NCI-H1436 (cell line): ENCODE measurements at places on chromosomes 3 and 15.

- DNase-seq: no peak
Observed at GRCh38 chr3:117103675-117104074, 394.1 kb downstream of the TUSC7 start.

DNA sequence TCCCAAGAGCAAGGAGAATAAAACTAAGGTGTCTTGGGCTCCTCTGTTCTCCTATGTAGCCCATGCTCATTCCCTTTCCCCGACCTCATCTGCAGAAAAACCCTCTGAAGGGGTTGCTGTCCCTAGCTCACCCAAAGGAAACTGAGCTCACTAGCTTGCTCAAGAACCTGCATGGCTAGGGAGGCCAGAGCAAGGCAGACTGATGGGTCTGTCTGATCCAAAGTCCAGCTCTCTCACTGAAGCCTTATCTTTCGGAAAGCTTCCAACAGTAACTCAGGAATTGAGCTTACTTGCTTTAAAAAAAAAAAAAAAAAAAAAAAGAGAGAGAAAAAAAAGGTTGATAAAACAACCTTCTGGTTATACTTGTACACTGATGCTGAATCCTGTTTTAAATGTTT is 141.4 kb upstream of the TOPAZ1 start:
- no peak for DNase-seq

DNA sequence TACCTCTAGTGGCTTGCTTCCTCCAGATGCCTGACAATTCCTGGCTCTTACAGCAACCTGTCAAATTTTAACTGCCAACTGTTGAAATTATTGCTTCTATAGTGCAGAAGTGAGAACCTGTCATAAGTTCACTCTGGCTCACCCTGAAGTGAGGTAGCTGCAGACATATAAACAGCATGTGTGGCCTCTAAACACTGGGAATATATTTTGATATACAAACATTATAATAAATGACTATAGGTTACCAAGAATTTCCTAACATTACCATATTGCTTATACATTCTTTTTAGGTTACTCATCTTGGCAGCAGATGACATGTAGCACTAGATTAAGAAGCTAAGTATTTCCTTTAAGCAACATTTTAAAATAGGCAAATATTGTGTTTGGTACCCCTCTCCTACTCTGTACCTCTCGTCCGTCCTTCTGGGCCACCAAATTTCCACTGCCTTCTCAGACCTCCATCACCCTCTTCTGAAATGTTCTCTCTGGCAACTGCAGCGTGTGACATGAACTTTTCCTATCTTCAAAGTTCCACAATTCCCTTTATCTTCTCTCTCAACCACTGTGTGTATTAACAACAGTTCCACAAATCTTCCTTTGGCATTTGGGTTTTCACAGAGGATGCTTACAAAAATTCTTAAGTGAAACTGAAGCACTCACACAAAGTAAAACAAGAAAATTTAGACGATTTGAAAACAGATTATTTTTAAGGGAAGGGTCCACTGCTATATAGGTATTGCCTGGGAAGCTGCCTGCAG is 15.3 kb upstream of the XXYLT1 start:
- no peak for DNase-seq

- DNase-seq: no peak
Observed at GRCh38 chr3:128455786-128456748, 10.6 kb downstream of the DNAJB8 start.

- DNase-seq: no peak
Observed at GRCh38 chr3:162492446-162493081, 996.0 kb downstream of the OTOL1 start.

- no peak for DNase-seq
Observed at GRCh38 chr3:123297627-123297899, 95.8 kb downstream of the SEC22A start.

- DNase-seq: no peak
Observed at GRCh38 chr3:152149832-152150231, 118.9 kb upstream of the MBNL1 start.

GRCh38 chr15:80426316-80426715 is 22.1 kb downstream of the ARNT2 start:
- no peak for DNase-seq

DNA sequence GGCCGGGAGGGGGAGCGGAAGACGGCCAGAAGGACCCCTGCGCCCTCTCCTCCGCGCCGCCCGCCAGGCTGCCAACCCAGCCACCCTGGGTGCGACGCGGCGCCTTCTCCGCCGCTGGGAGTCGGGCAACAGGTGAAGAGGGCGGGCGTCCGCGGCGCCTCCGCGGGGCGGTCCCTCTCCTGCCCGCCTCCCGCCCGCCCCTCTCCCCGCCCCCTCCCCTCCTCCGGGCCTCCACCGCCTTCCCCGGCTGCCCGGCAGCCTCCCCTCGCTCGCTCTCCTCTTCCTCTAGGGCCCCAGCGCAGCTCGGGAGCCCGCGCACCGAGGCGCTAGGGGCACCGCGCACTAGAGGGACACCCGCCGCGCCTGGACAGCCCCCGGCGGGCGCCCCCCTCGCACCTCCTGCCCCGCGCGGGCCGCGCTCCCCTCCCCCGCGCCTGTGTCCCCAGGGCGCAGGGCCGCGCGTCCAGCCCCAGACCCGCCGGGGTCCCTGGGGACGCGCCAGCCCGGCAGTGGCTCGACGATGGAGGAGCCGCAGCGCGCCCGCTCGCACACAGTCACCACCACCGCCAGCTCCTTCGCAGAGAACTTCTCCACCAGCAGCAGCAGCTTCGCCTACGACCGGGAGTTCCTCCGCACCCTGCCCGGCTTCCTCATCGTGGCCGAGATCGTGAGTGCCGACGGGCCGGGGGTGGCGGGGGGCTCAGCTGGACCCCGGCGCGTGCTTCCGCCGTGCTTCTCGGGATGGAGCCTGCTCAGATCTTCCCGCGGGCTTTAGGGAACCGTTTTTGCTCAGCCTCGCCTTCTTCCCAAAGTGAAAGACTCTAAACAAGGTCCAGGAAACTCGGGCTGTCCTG is at the start of gene CMTM8:
Gene CMTM8 (plus strand): TSS at position 228 of the 854 bp plus-strand sequence. CDS start 293 bp downstream, at position 521.
- peak; percentile 48 for DNase-seq

- DNase-seq: no peak
Observed at GRCh38 chr3:10790713-10791112, 25.3 kb upstream of the SLC6A11 start.

DNA sequence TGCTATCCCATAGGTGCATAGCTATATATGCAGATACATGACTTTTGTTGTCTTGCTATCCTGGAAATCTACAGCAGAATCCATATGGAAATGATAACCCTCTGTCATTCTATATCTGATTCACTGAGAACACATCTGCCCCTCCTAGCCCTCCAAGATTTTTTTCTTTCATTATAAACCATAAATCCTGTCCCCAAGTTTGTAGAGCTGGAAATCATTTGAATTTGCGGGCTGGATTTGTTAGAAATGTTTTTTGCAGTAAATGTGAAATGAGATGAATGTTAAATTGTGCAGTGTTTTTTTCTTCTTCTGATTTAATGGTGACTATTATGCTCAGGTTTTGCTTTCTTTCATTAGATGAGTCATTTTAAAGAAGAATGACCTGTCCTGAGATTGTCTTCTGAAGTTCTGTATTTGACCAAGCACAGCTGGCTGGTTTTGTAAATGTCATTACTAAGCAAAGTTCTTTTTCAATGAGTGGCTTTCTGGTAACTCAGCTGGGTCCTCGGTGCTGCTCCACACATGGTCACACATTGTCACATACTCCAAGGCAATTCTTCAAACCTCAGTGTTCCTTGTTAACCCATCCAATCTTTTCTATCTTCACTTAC is 25.3 kb upstream of the ABHD17C start:
- DNase-seq: no peak

- no peak for DNase-seq
Observed at GRCh38 chr3:107394502-107394901, 17.3 kb downstream of the CCDC54 start.

DNA sequence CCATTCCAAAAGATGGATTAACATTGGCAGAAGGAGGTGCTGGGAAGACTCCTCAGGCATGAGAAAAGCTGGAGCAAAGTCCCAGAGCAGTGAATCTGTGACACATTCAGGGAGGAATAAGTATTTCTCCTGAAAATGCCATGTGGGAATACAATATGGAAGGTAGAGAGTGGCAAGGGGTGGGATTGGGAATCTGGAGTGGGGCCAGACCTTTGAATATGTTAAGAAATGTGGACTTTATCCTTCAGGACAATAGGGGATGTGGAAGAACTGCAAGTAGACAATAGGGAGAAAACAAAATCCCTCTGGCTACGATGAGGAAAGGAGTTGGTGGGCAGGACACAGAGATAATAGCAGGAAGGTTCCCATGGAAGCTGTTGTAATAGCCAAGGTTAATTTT is 305.6 kb upstream of the TGFBR2 start:
- DNase-seq: no peak

GRCh38 chr3:18740631-18741583 is 315.8 kb upstream of the SATB1 start:
- DNase-seq: no peak

- no peak for DNase-seq
Observed at GRCh38 chr15:63190769-63191649, 1.6 kb downstream of the RAB8B start.

GRCh38 chr3:14537590-14538450 is 2.3 kb downstream of the GRIP2 start:
- no peak for DNase-seq

GRCh38 chr15:67329984-67330733 is 75.6 kb downstream of the IQCH start:
- no peak for DNase-seq

- no peak for DNase-seq
Observed at GRCh38 chr15:75770131-75770530, 57.5 kb upstream of the CSPG4 start.

GRCh38 chr3:22121068-22121701 is 370.2 kb upstream of the ZNF385D start:
- DNase-seq: no peak

GRCh38 chr3:68504201-68504600 is 428.1 kb downstream of the TAFA4 start:
- DNase-seq: no peak
